ENCODE measurements at places on chromosomes 7 and 10.

- peak; percentile 83 for DNase-seq
Measured at GRCh38 chr10:68600041-68600778, 40.1 kb downstream of the TET1 start.

GRCh38 chr7:30729642-30730041 is 22.3 kb upstream of the INMT start:
- DNase-seq: no peak

GRCh38 chr7:31991846-31992245 is 78.4 kb downstream of the PDE1C start:
- no peak for DNase-seq

DNA sequence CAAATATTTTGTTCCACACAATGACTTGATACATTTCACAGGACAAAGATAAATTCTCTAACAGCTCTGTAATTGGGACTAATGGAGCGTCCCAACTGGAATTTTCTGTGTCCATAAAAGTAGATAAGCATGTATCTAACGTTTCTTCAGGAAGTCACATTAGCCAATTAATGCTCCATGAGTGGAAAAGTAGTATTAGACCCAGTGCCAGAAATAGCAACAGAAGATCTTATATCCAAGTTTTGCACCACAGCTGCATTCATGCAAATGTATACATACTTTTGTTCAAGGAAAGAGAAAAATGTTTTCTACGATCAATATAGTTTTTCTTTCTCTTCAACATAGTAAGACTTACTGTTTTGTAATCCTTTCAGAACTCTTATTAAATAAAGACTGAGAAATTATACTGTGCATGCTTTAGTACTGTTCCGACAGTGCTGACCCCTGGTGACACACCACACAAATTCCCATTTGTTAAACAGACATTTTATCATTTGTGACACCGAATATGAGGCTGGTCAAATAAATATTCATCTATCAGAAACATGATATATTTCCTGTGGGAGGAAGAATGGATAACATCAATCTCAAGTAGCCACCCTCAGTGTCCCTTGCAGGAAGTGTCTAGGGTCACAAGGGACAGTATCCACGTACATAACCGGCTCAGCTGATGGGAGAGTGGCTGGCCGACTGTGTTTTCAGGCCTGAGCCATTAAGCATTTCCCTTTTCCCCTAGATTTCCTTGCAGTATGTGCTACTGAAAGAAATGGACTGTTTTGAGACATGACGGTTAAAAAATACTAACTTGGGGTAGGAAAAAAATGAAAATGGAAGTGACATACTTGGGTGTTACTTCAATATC is 102.1 kb upstream of the RSU1 start:
- DNase-seq: no peak

- DNase-seq: no peak
Measured at GRCh38 chr10:11546581-11546980, 64.9 kb downstream of the USP6NL start.

GRCh38 chr7:101428093-101428866 is 65.6 kb downstream of the COL26A1 start:
- DNase-seq: no peak

DNA sequence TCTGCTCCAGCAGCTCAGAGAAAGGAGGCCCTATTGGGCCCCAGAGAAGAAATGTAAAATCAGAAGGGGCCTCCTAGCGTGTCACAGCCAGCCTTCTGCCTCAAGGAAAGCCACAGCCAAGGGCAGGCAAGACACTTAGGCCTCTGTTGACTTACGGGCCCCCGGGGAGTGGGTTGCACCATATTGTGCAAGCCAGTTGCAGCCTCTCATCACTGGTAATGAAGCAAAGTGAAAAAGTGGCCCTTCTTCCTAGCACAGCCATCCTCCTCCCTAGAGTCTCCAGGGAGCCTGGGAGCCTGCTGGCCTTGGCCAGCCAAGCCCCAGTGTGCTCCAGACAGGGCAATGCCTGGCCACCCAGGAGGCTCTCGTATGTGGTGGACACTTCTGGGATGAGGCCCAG is 56.2 kb upstream of the GDF10 start:
- no peak for DNase-seq

DNA sequence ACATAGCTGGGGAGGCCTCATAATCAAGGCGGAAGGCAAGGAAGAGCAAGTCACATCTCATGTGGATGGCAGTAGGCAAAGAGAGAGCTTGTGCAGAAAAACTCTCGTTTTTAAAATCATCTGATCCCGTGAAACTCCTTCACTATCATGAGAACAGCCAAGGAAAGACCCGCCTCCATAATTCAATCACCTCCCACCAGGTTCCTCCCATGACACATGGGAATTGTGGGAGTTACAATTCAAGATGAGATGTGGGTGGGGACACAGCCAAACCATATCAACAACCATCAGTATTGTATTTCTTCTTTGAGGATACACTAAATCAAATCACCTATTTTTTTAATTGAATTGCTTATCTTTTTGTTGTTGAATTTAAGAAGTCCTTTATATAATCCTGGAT is 16.7 kb downstream of the POT1 start:
- no peak for DNase-seq

DNA sequence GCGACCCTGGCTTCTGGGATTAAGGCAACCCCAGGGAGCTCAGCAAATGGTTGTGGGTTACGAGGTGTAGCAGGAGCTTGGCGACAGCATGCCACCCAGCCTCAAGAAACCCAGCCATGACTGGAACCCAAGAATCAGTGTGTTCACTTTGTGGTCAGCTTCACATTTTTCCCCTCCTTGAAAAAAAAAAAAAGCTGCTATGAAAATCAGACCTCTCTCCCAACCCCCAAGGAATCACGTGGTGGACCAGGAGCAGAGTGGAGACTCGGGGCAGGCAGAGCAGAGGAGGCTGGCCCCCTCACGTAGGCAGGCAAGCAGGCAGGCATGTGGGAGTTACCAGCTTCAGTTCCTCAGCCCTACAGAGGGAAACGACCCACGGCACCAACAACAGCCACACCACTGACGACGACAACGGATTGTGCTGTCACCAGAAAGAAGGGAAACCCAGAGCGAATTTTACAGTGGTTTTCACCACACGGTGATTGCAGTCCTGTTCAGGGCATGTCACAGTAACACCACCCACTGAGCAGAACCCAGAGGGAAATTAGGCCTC is 203.4 kb downstream of the SLC25A13 start:
- no peak for DNase-seq

DNA sequence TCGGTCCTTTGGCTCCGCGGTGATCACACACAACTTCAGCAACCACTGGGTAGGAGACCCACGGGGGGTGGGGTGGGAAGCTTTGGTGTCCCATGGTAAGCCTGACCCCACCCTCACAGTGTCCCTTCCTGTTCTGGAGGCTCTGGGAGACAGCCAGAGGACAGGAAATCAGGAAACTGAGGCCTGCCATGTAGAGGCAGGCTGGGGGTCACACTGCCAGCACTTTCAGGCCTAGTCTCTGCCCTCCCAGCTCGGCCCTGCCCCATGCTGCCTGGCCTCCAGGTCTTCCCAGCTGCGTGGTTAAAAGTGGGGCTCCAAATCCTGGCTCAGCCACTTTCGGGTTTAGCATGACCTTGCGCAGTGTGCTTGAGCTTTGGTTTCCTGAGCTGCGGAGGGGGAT is 10.9 kb downstream of the AQP1 start:
- DNase-seq: no peak

DNA sequence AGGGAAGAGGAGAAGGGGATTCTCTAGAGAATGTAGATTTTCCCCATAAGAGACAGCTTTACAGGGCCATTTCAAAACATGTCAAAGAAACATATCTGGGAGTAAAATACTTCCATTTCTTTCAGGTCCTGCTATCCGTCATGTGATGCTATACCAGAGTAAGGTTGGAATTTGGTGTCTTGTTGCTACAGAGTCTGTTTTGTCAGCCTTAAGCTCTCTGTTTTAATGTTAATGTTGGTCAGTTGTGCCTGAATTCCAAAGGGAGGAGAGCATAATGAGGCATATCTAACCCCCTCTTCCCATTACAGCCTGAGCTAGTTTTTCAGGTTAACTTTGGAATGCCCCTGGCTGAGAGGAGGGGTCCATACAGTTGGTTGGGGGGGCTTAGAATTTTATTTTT is 94.7 kb upstream of the CCDC71L start:
- no peak for DNase-seq

- DNase-seq: no peak
Measured at GRCh38 chr7:48976253-48976652, 51.9 kb downstream of the CDC14C start.

DNA sequence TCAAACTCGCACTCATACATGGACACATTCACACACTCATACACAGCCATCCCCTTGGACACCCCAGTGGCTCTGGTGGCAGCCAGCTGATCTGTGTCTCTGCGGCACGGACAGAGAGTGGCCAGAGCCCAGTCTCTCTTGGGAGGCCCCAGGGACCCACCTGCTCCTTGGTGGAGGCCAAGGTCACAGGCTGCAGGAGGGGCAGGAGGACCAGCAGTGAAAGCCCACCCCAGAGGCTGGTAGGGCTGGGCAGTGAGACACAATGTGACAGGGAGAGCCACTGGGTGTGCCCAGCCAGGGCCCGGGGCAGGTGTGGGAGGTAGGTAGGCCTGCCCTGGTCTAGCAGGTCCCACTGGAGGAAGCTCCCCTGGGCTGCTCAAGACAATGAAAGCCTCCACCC is 18.5 kb downstream of the SHH start:
- DNase-seq: no peak

- no peak for DNase-seq
Measured at GRCh38 chr7:25385506-25386136, 157.3 kb upstream of the NPVF start.

- no peak for DNase-seq
Measured at GRCh38 chr10:117249493-117250093, 8.7 kb downstream of the SLC18A2 start.

GRCh38 chr7:155190688-155191087 is 107.0 kb upstream of the INSIG1 start:
- no peak for DNase-seq

DNA sequence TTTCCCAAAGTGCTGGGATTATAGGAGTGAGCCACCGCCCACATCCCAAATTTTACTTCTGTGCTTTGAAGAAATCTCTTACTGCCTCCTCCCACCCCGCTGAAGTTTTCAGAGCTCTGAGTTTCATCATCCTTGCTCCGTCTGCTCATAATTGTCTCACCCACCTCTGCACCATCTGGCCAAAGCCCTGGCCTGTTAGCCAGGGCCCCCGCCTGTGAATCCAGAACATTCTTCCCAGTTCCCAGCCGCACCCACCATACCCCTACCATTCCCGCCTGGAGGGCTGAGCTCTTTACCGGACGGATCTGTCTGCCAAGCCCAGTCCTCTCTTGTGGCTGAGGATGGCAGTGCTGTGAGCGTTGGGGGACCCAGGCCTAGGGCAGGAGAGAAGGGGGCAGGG is 14.5 kb downstream of the SSC4D start:
- DNase-seq: no peak

- no peak for DNase-seq
Measured at GRCh38 chr10:56269181-56269580, 91.9 kb downstream of the ZWINT start.

DNA sequence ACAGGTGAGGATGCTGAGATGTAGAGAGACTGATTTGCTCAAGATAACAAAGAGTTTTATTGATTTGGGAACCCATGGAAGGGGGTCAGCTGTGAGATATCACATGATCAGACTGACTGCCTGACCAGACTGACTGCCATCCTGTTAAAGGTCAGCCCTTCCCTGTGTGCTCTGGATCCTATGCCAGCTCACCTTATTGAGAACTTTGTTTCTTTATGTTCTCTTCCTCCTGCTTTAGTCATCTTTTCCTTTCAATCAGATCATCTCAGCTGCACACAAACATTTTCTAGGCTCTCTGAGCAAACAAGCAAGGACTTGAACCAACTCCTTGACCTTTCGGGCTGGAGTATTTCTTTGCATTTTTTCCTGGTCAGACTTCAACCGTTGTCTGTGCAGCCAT is 50.0 kb upstream of the MTPN start:
- no peak for DNase-seq

GRCh38 chr7:147636553-147636952 is 954.0 kb upstream of the C7orf33 start:
- no peak for DNase-seq

GRCh38 chr10:79313911-79314439 is 33.3 kb upstream of the PPIF start:
- no peak for DNase-seq

DNA sequence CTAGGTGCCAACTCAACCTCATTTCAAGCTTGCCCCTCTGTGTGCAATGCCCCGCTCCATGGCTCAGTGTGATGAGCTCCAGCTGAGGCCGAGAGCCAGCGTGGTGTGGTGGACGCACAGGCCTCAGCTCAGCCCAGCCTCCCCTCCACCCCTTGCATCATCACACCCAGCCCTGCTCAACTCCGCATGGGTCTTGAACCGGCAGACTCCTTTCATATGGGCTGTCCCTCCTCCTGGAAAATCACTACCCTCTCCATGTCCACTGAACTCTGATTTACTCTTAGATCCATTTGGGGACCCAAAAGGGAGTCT is 16.6 kb upstream of the SLC18A3 start:
- no peak for DNase-seq

- no peak for DNase-seq
Measured at GRCh38 chr10:78461333-78461732, 427.7 kb downstream of the RPS24 start.

- no peak for DNase-seq
Measured at GRCh38 chr7:104900525-104901239, 113.3 kb upstream of the KMT2E start.

DNA sequence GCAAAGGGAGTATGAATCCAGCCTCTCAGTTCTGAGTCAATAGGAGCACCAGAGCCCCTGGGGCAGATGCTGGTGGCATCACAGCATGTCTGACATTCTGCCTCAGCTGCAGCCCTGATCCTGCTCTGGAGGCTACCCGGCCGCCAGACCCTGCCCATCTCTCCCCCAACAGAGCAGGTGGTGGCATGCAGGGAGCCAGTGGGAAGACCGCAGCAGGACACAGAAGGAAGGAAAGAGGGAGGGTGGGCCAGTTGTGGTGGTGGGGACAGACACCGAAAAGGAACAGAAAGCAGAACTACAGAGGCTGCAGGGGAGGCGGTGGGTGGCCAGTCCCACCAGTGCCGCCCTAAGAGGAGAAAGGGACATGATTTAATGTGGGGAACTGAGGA is 35.3 kb downstream of the BLNK start:
- no peak for DNase-seq

- no peak for DNase-seq
Measured at GRCh38 chr10:48525113-48525512, 79.8 kb downstream of the ARHGAP22 start.

GRCh38 chr10:4176500-4177281 is 391.7 kb upstream of the KLF6 start:
- DNase-seq: peak; percentile 14

DNA sequence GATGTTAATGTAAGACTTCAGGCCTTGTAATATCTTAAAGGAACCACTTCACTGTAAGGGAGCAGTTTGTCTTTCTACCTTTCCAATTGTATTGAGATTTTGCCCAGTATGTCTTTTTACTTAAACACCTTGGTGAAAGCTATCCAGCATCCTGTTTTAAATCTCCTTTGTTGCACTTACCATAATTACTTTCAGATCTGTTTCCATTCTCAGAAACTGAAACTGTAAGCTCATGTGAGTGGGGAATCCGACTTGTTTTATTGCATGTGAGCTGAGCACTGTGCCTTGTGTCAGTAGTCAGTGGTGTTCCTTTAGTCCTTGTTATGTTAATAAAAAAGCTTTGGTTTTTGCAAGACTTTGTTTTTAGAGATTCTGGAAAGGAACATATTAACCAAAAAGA is 42.2 kb downstream of the BMPR1A start:
- DNase-seq: no peak

Measured in bone marrow (tissue), 2 donors.